AG08396 (cell line): ENCODE measurements at places on chromosomes 13 and 19.

DNA sequence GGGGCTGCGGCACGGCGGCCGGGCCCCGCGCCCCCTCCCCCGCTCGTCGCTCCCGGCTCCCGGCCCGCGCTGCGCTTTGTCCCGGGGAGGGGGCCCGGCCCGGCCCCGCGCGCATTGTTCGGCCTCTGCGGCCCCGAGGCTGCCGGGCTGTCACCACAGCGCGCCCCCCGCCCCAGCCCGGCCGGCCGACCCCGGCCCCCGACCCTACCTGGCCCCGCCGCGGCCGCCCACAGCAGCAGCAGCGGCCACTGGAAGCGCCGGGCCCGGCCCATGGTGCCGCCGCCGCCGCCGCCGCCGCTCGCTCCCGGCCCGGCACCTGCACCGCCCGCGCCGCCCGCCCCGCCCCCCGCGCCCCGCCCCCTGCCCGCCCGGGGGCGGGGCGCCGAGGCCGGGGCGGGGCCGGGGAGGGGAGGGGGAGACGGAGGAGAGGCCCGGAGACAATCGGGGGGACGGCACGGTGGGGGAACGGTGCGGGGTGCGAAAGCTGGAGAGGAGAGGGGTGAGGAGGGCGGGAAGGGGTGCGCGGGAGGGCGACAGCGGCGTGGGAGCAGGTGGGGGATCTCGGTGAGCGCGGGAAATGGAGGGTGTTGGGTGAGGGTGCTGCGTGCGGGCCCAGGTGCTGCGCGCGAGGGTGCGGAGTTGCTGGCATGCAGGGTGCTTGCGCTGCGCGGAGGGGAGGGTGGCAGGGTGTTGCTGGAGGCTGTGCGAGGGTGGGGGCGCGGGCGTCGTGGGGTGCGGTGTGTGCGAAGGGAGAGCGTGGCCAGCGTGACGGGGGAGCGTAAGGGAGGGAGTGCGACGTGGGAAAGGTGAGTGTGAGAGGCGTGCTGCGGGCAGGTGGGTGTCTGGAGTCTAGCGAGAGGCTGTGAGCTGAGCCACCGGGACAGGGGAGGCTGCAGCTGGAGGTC lies at the start of gene CADM4:
TSS of gene CADM4 (minus strand) at position 332 of the 905 bp plus-strand sequence. CDS start at position 272, 60 bp downstream.
- DNase-seq = peak; percentile 49

GRCh38 chr13:46561691-46562090 lies 8.7 kb downstream of the LRCH1 start:
- DNase-seq = no peak

DNA sequence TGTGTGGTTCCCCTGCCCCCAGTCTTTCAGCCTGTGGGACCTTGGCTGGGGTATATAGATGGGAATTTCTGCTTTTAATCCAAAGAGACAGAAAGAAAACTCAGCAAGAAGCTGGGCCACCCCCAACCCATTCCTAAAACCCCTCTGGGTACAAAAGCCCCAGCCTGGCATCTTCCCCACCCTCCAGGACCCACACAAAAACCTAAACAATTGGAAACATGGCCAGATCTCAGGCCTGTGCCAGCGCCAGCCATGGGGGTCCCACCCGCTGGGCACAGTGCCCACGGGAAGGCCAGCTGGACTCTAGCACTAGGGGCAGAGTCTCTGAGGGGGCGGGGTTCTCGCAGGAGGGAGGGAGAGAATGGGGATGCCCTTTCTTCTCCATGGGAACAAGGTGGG lies 8.6 kb downstream of the LYL1 start:
- DNase-seq = no peak

DNA sequence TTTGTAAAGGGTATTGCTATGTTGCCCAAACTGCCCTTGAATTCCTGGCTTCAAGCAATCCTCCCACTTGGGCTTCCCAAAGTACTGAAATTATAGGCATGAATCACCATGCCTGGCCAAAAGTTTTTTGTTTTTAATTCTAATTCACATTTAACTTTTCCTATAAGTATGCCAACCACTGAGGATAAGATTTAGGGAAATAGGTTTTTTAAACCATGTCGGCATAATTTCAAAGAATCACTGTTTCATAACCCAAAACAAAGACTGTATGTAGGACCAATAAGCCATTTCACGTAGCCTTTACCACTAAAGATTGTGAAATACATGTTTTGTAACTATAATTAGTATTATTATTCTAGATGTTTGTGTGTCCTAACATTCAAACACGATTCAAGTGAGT lies 8.2 kb downstream of the ZDHHC20 start:
- no peak for DNase-seq

DNA sequence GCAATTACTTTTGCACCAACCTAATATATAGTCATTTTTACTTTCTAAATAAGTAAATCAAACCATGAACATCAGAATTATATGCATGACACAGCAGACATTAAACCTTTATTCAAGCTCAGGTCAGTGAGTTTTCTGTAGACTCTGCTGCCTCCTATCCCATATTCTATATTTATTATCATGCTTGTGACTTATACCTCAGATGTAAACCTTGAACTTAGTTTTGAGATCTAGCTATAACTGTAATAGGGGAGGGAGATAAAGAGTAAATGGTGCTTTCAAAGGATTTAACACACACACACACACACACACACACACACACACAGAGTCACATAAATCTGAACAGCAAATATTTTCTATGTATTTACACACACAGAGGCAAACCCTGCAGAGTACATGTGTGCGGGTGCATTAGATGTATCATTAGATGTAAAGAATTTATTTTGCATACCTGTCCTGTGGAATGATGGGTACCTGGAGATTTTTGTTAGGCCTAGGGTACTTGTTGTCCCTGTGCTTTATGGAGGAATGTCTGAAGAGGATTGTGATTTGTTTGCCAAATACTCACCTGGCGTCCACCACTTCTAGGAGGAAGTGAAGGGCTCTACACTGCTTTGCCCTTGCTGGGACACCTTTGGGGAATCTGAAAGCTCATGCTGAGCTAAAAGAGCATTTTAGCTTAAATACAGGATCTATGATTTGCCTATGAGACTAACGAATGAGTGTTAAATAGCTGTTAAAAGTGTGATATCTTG lies 521.9 kb downstream of the KLF5 start:
- no peak for DNase-seq

GRCh38 chr19:45601115-45601514 lies 897 bp downstream of the GPR4 start:
- DNase-seq = no peak

GRCh38 chr19:40305403-40305802 lies 20.3 kb upstream of the AKT2 start:
- DNase-seq = peak; percentile 86

- peak; percentile 85 for DNase-seq
Measured at GRCh38 chr13:34156841-34157365, 339.0 kb downstream of the RFC3 start.

DNA sequence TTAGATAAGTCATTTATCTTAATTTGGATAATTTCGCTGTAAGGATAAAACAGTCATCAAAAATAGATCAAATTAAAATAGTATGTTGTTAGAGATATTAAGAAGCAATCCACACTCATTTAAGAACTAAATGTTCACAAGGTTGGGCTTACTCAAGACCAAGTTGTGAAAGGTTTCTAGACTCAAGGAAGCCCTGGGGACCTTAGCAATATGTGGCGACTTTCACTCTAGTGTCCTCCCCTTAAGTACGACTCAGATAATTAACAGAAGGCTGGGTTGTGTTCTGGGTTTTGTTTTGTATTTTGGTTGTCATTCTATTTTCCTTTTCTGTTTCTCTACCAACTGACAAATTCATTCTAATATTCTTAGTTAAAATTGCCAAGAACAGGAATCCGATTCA lies 1008.0 kb downstream of the PCDH9 start:
- no peak for DNase-seq

- DNase-seq = peak; percentile 82
Measured at GRCh38 chr19:40464059-40465024, 1.2 kb downstream of the BLVRB start.

DNA sequence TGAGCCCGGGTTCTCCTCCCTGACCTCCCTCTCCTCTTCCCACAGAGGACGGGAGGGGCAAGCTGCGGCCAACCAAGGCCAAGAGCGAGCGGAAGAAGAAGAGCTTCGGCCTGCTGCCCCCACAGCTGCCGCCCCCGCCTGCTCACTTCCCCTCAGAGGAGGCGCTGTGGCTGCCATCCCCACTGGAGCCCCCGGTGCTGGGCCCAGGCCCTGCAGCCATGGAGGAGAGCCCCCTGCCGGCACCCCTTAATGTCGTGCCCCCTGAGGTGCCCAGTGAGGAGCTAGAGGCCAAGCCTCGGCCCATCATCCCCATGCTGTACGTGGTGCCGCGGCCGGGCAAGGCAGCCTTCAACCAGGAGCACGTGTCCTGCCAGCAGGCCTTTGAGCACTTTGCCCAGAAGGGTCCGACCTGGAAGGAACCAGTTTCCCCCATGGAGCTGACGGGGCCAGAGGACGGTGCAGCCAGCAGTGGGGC lies 162.2 kb downstream of the KDM4B start:
- no peak for DNase-seq

DNA sequence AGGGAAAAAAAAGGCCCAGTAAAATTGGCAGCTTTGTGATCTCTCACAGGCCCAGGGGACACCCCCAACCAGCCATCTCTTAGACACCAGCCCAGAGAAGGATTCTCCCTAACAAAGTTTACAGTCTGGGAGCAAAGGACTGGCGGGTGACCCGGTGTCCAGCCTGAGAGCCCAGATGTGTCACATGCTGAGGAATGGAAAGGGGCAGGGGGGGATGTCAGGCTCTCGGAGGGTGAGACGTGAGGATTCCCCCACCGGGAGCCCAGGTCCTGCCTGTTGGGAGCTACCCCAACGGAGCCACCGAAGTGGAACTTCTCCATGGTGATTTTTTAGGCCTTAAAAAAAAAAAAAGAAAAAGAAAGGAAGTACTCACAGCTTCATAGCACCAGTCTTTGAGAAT lies 4.8 kb upstream of the CTXN1 start:
- DNase-seq = no peak

DNA sequence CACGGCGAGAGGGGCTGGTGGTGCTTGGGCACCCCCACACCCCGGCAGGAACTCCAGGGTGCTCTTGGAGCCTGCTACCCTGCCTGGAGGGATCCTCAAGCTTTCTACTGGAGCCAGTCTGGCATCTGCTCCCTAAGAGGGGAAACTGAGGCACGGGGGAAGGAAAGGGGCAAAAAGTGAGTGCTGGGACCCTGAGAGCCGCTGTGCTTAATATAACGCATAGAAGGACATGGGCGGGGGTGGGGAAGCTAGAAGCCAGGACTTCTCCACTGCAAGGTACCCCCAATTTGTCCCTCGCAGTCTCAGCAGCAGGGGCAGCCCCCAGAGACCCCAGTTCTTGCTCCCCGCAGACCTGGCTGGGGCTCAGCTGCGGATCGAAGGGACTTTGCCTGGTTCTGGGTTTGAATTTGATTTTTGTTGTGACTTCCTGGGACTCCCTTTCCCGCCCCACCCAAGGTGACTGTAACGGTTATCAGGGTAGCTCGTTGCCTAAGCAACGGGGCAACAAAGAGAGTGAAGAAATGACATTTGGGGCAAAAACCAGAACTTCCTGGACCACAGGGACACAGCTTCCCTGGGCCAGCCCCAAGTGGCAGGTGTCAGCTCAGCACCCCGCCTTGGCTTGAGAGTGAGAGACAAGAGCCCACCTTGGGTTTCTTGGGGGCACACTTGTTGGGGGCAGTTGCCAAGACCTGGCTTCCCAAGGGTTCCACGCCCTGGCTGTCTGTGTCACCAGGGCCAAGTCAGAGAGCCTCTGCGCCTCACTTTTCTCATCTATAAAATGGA lies 638 bp downstream of the ADGRE5 start:
- peak; percentile 52 for DNase-seq

DNA sequence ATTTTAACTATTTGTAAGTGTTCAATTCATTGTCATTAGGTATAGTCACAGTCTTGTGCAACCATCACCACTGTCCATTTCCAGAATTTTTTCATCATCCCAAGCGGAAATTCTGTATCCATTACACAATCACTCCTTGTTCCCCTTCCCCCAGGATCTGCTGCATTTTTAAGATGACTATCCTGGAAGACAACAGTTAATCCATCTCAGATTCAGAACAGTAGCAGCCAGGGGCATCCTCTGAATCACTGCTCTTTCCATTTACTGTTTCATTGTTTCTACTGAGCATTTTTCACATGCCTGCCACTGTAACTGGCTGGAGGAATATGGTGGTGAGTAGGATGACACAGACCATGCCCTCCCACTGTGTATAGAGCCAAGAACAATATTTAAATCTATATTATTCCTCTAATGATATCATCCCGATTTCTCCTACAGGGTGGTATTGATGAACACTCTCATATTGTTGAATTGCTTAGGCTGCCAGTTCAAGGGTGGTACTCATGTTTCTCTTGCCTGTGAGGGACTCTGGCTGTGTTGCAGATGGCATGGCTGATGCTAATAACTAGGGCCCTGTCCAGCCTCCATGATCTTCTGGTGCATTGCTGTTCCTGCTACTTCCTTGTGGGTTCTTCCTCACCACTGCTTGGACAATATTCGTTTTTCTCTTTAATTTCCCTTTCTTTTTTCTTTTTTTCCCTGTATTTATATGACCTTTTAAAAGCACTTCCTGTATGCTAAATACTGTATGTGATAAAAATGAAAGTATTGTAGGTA lies 59.0 kb downstream of the WDFY2 start:
- DNase-seq = peak; percentile 58

DNA sequence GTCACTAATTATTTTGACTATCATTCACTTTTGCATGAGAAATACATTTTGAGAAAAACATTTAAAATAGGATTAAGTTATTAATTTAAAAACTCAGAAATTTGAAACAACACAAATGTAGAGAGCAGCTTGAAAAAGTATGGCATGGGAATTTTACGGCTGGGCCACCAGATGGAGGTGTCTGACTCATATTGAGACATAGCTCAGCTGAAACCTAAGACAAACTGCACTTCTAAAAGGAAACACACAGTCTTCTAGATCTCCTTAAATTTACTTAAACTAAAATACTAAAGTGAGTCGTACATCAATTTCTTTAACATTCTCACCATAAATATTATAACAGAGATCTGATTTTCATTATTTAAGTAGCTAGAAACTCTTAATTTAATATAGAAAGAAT lies 41.9 kb upstream of the POSTN start:
- peak; percentile 36 for DNase-seq

- DNase-seq = no peak
Measured at GRCh38 chr19:30393729-30394480, 21.7 kb downstream of the ZNF536 start.

- DNase-seq = no peak
Measured at GRCh38 chr19:46631481-46631880, 4.5 kb downstream of the GNG8 start.

GRCh38 chr19:35558400-35559280 lies 4.8 kb downstream of the ATP4A start:
- DNase-seq = no peak

- DNase-seq = no peak
Measured at GRCh38 chr13:102294407-102295018, 107.3 kb downstream of the FGF14 start.

DNA sequence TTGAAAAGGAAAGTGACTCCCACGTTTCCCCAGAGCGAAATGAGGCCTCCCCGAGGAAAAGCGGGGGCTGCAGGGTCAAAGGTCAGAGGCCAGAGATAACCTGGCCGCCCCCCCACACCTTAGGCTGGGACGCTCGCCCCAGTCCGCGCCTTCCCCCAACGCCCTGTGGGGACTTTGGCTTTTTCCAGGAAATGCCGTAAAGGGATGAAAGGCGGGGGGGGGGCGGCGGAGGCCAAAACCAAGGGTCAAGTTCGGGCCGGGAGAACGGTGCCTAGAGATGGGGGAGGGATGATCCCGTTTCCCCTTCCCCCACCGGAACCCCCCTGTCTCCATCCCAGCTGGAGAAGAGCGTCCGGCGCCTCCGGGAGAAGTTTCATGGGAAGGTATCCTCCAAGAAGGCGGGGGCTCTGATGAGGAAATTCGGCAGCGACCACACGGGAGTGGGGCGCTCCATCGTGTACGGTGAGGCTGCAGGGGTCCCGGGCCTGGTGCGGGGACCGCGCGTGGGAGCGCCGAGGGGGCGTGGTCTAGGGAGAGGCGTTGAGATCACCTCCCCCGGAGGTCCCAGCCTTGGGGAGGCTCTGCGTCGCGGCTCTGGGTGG lies 575 bp downstream of the SHFL start:
- no peak for DNase-seq
